ENCODE measurements at places on chromosomes 5 and 9. TPM values are rescaled to one million over a fixed set of nuclear protein-coding genes. Genes with fewer than 3 reads are reported as not detected.

- DNase-seq = no peak
Observed at GRCh38 chr5:27598576-27598975, 560.2 kb upstream of the CDH9 start.

DNA sequence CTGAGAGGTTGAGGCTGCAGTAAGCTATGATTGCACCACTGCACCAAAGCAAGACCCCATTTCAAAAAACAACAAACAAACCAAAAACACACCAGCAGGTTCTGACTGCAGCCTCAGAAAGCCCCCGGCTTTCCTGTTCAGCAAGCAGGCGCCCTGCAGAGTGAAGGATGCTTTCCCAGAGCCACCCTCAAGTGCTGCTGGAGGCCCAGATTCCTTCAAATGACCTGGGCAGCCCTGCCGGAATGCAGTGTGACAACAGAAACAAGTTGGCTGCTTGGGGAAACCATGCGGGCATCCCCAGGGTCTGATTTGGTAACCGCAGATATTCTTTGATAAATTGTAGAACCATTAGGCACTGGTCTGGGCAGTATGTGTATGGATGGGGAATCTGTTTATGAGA is 35.7 kb upstream of the GNE start:
- no peak for DNase-seq

GRCh38 chr5:137316346-137316736 is 182.8 kb downstream of the SPOCK1 start:
- no peak for DNase-seq

GRCh38 chr9:33946779-33947535 is 101.7 kb downstream of the UBAP2 start:
- DNase-seq = no peak

- no peak for DNase-seq
Observed at GRCh38 chr9:130638284-130639123, 25.9 kb upstream of the PRDM12 start.

GRCh38 chr5:150239794-150240122 is 49.8 kb downstream of the CAMK2A start:
- no peak for DNase-seq

DNA sequence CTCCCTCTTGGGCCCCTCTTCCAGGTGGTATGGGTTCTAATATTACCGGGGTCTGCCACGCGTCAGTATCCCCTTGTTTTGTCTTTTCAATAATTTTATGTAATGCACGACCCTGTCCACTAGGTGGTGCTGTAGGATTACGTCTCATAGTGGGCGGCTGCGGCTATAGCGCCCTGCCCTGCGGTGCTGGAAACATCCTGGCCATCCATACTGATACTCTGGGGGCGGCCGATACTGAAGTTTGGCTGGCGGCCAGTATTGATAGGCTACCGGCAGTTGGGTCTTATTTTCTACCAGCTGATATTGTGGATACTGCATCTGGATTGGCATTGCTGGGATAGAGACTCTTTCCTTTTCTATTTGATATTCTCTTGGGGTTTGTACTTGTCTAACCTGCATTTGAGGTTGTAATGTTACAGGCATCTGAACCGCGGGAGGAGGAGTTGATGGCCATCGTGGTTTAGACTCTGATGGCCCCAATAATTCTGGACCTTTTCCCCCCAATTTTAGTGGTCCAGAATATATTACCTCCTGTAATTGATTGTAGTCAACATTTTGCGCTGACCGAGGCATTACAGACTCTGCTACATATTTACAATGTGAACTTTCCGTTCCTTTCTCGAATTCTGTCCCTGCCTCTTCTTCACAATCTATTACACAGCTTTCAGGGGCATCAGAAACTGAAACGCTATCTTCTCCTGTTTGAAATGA is 3.3 kb upstream of the TMEM141 start:
- peak; percentile 76 for DNase-seq

GRCh38 chr5:157387041-157387563 is 72.9 kb upstream of the NIPAL4 start:
- DNase-seq = no peak

DNA sequence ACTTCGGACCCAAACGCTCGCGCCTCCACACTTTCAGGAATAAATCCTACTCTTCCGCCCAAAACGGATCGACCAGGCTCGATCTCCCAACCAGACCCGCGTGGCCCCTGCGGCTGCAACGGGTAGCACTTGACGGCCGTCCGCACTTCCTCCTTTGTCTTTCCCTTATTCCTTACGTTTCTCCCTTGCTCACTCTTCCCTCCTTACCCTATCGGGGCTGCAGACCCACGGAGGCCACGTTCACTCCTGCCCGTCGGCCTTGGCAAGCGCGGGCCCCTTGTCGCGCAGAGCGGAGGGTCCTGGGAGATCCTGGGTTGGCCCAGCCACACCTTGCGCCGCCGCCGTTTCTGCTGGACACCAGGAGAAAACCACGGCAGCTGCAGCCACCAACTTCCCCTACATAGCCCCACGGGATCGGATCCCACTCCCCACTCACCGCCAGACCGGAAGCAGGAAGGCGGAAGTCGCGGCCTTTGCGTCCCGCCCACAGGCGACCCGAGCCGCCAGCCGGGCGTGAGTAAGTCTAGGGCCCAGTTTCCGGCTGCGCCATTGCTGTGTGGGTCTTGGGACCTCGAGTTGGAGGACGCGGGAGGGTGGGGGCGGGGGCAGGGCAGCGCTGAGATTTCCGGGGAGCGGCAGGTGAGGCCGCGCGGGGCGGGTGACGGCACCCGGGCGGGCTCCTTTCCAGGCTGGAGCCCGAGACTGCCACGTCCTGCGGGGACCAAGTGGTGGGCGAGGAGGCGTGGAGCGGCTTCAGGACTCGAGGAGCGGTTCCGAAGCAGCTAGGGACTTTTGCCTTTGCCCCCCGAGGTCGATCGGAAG is at the start of gene SMIM15:
TSS of gene SMIM15 (minus strand) at position 459 of the 822 bp plus-strand sequence. CDS start 2,297 bp downstream, outside the sequence.
- peak; percentile 93 for DNase-seq

- DNase-seq = no peak
Observed at GRCh38 chr5:73030531-73030930, 74.7 kb downstream of the FCHO2 start.

GRCh38 chr9:4499917-4500316 is 9.6 kb downstream of the SLC1A1 start:
- DNase-seq = peak; percentile 26

DNA sequence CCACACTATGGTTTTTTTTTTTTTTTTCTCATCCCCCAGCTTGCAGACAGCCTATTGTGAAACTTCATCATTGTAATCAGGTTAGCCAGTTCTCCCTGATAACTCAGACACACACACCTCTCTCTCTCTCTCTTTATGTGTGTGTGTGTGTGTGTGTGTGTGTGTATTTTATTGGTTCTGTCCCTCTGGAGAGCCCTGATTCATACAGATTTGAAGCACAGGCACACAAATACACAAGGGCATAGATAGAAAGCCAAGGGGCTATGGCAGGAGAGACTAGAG is 20.6 kb upstream of the VCAN start:
- no peak for DNase-seq

GRCh38 chr5:16936989-16937438 is 926 bp upstream of the MYO10 start:
- DNase-seq = no peak

DNA sequence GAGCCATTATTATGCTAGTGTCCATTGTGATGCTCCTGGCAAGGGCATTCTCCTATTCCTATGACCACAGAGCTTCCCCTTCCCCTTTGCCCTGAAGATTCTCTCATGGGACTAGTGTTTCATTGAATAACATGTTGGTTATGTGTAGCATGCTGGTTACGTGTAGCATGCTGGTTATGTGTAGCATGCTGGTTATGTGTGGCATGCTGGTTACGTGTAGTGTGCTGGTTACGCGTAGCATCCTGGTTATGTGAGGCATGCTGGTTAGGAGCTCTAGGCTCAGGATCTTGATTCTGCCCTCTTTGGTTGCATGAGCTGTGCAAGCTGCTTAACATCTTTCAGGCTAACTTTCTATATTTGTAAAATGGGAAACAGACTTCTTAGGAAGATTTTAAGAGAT is 46.5 kb upstream of the GPR151 start:
- no peak for DNase-seq

- no peak for DNase-seq
Observed at GRCh38 chr9:124735121-124735520, 36.0 kb downstream of the NR6A1 start.

DNA sequence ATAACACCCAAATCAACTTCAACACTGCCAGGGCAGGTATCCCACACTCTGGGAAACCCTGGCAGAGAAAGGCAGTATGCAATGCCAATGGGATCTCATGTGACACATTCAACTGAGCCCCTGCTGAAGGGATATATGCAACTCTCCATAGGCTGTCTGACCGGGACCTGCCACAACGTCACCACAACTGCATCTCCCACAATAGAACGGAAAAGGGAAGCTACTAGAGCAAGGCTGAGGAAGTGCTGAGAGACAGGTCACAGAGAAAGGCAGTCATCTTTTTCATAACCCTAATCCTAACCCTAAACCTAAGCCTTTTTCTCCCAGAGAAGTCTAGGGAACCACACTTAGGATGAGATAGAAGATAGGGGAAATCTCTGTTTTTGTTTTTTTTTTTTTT is 345.9 kb upstream of the CD180 start:
- no peak for DNase-seq

DNA sequence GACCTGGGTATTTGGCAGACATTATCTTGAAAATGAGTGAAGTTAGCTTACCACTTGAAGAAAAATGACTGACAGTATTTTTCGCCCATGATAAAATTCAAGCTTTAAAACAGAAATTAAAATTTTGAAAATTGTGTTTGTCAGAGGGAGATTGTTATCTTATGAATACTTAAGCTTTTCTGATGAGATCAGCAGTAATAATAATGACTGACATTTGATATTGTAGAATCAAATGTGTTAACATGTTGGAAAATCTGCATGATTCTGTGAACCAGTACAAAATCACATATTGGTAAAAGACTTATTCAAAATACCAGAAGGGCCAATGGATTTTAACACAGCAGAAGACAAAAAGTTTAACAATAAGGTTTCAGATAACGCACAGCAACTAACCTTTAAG is 94.0 kb downstream of the MSX2 start:
- no peak for DNase-seq

DNA sequence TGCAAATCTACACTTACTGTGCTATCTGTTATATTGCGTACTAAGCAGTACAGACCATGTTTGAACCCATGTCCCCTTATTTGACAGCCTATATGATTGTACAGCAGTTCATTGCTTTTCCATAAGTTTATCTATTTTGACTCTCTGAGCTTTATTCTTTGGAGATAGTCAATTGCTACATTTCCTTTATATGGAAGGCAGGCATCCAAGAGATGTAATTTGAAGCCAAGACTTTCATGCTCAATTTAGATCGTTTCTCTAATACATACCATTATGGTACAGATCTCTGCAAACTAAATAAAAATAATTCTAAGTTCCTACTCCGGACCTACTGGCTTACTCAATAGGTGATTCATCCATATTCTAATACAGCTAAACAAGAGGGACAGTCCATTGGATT is 424.8 kb downstream of the TMEM38B start:
- no peak for DNase-seq

- DNase-seq = no peak
Observed at GRCh38 chr5:95083606-95084005, 201.3 kb downstream of the MCTP1 start.

GRCh38 chr5:54073735-54074134 is 236.6 kb downstream of the ARL15 start:
- DNase-seq = no peak

DNA sequence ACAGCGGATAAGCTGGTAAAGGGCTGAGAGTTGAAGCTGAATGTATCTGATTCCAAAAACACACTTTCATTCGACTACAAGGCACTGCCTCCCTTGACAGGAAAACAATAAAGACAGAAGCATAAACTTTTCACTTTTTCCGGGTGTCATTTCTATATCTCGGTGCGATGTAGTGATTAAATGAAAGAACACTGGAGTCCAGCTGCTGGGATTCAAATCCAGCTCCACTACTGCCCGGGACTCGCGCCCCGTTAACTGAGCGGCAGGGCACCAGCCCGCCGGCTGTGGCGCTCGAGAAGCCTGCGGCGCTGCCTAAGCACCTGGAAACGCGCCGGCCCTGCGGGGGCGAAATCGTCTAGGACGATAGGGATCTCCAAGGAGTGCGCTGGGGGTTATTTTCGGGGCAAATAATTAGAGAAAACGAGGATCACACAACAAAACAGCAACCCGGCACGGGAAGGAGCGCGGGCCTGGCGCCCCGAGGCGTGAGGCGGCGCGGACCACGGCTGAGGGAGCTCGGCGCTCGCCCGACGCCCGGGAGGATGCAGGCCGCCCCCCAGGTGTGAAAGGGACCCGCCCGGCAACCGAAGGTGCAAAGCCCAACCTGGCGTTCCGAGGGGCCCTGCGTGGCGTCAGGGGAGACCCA is 837 bp downstream of the UIMC1 start:
- DNase-seq = peak; percentile 83

RLN2 gene
- not detected for total RNA-seq

LCN1 gene
- total RNA-seq = not detected

FAM163B gene
- not detected for total RNA-seq

GLRA1 gene
- not detected for total RNA-seq

TBC1D13 gene
- 16.9 TPM for total RNA-seq

TEK gene
- 29.5 TPM for total RNA-seq

GPR150 gene
- 0.10 TPM for total RNA-seq

MLANA gene
- not detected for total RNA-seq

SOHLH1 gene
- not detected for total RNA-seq

PRDM9 gene
- not detected for total RNA-seq

All from left cardiac atrium (tissue), 4 donors.